Ammon's horn (tissue), 1 donor: ENCODE measurements at places on chromosomes 1 and 21.

DNA sequence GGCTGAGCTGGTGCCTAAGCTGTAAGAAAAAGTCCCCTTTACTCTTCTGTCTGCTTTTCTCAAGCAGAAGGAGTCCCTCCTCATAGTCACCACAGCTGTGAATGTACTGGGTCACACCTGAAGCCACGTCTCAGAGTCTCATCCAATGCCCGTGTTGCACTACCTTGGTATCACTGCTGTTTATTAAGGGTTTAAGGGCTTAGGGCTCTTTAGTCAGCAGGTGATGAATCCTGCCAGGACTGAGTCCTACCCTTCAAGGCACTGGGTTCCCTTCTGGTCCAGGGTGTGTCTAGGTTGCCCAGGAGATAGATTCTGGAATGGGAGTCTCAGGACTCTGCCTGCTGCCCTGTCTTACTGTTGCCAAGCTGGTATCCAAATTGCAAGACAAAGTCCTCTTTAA lies 33.4 kb upstream of the ROR1 start:
- no peak for DNase-seq

GRCh38 chr1:236281654-236282424 lies at the start of gene ERO1B:
Gene ERO1B, minus strand, starts transcription at chr1:236281958. Its CDS starts 175 bp downstream, at chr1:236281783.
- DNase-seq: peak; percentile 98

GRCh38 chr21:44818640-44819011 lies 764 bp upstream of the SUMO3 start:
- DNase-seq: no peak

- DNase-seq: no peak
Measured at GRCh38 chr1:161388639-161389038, 21.0 kb upstream of the CFAP126 start.

DNA sequence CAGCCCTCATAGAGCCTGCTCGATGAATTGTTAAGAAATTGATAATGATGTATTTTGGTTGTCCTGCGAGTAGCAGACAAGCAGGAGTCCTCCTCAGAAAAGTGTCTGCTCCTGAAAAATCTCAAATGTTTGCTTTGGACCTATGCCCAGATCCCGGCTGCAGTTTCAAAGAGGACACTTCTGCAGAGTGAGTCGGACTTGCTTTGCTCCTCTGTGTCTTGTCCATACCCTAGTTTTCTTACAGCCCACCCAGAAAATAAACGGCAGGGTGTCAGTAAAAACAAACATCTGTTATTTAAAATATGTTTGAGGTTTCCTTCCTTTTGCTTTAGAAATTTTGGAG lies 2.8 kb downstream of the S100A10 start:
- DNase-seq: no peak

DNA sequence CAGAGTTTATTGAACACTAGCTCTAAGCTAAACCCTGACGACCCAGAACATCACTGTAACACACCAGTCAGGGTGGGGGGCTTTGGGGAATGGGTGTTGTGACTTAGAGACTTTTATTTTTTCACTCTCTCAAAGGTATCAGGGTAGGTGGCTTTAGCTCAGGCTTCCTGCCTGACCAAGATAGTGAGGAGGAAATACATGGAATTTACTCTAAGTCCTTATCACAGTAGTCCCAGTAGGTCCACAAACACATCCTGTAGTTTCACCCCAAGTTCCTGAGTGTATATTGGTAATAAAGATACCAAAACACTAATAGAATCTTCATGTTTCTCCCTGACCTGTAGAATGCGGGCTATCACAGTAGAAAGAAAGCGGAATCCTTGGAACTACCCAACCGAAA lies 15.1 kb downstream of the GJA5 start:
- no peak for DNase-seq

GRCh38 chr1:27109103-27109822 lies 45.7 kb downstream of the SLC9A1 start:
- DNase-seq: no peak

DNA sequence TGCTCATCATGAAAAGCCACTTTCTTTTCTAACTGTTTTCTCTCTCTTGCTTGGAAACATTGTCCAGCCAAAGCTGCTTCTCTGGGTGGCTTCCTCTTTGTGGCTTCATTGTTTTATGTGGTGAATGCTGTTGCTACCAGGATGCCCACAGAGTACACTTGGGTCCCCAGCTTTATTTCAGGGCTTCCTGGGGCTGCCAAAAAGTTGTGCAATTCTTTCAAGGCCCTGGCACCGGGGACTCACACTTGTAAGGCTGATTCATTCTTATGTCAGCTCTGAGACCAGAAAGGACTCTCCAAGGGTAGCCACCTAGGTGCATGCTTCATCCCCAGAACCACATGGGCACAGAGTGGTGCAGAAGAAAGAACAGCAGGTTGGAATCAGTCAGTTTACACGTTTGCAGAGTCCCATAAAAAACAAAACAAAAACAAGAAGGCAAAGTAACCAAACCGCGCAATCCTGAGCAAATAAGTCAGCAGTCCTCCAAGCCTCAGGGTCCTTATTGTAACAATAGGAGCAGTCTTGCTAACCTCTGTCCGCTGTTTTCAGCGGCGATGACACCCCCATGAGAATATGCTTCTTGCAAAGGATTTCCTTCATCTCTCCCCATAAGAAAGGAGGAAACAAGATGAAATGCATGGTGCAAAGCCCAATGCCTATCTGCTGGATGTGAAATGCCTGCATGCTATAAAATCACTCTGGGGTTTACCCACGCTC lies 89.9 kb upstream of the SSX2IP start:
- DNase-seq: peak; percentile 55

- peak; percentile 15 for DNase-seq
Measured at GRCh38 chr1:220271706-220272046, 577 bp downstream of the RAB3GAP2 start.

- no peak for DNase-seq
Measured at GRCh38 chr1:18783705-18784481, 75.6 kb downstream of the TAS1R2 start.

DNA sequence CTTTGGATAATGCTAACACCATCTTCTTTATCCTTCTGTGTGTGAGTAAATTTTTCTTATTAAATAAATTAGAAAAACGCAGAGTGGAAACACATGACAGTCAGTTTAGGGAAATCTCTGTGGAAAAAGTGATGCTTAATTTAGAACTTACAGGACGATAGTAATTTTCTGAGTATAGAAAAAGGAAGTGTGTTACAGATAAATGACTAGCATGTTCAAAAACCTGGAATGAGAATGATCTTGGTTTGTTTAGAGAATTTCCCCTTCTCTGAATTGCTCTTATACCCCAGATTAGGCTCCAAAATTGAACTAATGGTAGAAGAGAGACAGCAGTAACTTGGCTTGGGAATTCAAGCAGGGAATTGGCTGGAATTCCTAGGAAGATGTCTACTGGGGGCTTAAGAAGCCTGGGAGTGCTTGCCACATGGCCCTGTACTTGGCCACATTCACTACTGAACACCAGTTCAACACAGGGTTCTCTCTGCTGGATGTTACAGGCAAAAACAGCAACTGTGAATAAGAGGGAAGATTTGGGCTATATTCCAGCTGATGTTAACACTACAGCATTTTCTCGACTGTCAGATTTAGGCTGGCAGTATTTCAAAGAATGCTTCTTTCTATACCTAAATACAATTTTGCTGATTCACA lies 1004.2 kb downstream of the TTLL7 start:
- DNase-seq: no peak

- no peak for DNase-seq
Measured at GRCh38 chr1:62181532-62181931, 13.1 kb upstream of the L1TD1 start.

DNA sequence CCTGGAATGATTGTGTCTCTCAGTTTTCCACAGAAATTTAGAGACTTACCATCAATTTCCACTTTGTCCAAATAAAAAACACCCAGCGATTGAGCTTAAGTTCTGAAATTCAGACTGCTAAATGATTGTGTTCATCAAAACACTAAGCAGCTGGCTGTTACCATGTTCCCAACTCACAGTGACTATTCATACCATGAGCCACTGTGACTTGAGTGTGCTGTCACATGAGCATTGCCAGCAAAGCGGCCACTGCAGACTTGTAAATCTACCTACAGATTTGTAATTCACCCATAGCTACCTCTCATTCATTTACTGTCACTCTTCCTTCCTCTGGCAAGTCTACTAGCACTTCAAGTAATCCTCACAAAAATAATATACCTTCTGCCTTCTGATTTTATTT lies 17.2 kb upstream of the PRKAB2 start:
- DNase-seq: peak; percentile 26

- DNase-seq: no peak
Measured at GRCh38 chr1:200542162-200542561, 78.4 kb downstream of the KIF14 start.

DNA sequence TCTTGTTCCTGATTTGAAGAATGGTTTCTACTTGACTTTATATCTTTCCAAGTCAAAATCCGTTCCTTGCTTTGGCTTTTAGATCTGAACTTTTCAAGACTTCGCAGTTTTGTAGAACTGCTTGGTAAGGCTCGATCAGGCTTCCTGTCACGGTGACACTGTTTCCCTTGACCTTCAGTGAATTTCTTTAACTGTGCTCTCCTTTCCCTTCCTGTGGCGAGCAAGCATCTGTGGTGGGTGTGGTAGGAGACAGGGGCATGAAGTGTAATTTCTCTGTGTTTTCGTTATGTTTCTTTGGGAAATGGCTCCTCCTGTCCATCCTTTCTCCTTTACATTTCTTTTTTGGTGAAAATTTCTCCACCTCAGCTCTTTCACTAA lies 10.4 kb downstream of the STYXL2 start:
- DNase-seq: no peak

DNA sequence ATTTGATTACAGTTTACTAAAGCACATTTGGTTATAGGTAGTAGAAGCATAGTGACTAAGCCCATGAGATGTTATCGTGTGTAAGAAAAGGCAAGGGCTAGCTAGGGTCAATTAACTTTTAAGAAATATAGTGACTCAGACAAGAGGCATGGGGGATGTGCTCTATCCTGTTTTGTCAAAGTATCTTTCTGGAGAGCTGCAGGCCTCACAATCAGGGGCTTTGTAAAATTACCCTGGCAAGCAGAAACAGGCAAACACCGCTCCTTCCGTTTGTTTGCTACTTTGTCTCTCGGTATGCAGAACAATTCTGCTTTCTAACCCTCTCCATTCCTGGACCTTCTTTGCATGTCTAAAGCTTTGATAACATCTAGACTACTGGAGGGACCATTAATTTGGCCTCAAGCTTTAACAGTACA lies 26.1 kb upstream of the ZNF697 start:
- DNase-seq: no peak

DNA sequence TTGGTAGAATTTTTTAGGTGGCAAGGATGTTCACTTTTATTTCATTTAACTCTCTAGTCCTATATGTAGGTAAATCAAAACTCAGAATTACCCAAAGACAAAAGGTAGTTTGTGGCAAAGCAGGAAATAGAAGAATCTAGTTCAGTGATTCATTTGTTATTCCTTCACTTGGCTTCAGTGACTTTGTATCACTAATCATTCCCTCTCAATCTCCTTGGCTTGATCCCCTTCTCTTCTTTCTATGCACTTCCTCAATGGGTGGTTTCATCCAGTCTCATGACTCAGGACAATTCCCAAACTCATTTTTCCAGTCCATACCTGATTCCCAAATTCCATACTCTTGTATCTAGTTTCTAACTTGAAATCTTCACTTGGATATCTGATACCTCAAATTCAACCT lies 64.9 kb downstream of the PRKACB start:
- no peak for DNase-seq

DNA sequence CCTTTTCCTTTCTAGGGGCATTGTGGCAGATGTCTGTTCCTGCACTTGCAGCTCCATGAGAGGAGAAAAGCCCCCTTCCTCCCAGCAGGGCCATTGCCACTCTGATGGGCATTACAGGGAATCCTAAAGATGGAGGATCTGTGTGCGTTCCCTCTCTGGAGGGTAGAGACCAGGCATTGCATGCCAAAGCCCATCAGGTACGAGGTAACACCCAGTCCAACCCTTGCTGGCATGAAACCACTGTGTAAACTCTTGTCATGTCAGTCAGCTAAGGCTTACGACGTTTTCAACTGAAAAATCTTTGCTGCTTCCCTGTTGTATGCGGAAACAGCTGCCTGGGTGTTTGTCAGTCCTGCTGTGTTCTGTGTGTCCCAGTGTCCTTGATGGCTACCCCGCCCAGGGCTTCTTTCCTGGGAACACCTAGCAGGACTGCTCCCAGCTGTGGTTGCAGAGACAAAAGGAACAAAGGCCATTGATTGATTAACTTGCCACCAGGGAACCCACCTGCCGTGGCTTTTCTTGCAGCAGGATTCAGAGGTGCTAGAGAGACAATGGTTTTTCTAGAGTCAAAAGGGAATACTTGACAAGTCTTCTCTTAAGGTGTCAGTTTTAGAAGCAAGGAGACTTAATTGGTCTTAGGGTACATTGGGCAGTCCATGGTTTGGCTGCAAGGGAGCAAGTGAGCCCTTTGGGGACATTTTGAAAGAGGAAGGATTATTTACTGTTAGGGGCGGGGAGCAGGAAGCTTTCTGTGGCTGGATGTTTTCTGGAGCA lies 24.6 kb downstream of the B3GALT5 start:
- DNase-seq: no peak

DNA sequence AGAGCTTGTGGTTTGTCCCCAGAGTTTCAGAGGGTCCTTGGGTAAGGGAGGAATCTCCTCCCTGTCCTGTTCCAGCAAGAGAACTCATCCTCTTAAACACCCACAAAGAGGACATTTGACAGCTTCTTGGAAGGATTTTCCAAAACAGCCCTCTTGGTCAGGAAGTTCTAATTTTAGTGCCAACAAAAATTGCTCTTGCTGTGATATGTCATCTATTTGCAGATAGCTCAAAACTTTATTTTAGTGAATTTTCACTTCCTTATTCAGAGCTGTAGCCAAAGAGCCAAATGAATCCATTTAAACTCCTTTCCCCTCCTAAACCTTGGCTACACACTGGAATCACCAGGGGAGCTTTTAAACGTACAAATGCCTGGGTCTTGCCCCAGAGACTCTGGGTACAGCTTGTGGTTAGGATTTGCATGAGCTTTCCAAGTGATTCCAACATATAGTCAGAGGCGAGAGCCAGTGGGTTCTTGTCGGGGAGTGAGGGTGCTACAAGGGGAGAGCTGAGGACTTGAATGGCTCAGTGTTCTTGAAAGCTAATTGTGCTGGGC lies 11.8 kb upstream of the RASSF5 start:
- no peak for DNase-seq

- no peak for DNase-seq
Measured at GRCh38 chr21:45509566-45510465, 32.4 kb downstream of the SLC19A1 start.

- no peak for DNase-seq
Measured at GRCh38 chr21:34535886-34536285, 23.9 kb upstream of the KCNE1 start.
